ENCODE measurements at places on chromosomes 6 and 20.

- DNase-seq: peak; percentile 49
These were observed 348.1 kb downstream of the THBS2 start for GRCh38 chr6:168905451-168906090.

GRCh38 chr6:148193063-148193680 is 149.5 kb upstream of the SASH1 start:
- peak; percentile 25 for DNase-seq

- peak; percentile 71 for DNase-seq
These were observed 2.7 kb downstream of the BMP2 start for GRCh38 chr20:6769903-6770785.

GRCh38 chr20:22437354-22437753 is 147.0 kb downstream of the FOXA2 start:
- DNase-seq: no peak

DNA sequence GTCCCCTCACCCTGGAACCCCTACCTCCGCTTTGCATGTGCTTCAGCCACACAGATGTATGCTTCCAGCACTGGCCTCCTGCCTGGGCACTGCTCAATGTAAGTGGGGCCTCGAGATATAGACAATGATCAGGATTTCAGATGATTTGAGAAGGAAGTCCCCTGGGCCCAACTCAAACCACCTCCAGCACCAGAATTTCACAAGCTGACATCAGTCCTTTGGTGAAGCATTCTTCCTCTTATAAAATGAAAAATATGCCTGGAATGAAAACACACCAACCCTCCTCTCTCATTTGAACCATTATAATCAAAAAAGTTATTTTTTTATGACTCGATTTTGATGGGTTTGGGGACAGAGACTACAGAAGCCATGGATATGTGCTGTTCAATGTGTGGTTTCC is 48.5 kb downstream of the BTBD3 start:
- DNase-seq: no peak

DNA sequence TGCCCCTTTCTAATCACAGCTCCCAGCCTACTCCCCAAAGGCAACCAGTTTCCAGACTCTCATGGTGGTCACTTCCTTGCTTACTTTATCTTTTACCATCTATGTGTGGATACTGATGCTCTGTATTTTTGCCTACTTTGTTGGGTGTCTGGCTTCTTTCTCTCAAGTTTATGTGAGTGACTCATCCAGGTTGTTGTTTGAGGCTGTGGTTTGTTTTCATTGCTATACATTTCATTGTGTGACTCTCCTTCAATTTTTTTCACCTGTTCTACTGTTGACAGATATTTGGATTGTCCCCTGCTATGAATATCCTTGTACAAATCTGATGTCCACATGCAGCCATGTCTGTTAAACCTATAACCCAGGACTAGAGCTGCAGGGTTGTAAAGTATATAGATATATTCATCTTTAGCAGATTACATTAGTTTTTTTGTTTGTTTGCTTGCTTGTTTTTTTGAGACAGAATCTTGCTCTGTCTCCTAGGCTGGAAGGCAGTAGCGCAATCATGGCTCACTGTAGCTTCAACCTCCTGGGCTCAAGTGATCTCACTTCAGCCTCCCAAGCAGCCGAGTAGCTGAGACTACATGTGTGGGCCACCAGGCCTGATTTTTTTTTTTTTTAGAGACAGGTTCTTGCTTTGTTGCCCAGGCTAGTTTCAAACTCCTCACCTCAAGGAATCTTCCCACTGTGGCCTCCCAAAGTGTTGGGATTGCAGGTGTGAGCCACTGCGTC is 72.9 kb upstream of the EEF1E1 start:
- DNase-seq: peak; percentile 23

GRCh38 chr6:2767657-2768524 is 2.7 kb downstream of the WRNIP1 start:
- DNase-seq: no peak

DNA sequence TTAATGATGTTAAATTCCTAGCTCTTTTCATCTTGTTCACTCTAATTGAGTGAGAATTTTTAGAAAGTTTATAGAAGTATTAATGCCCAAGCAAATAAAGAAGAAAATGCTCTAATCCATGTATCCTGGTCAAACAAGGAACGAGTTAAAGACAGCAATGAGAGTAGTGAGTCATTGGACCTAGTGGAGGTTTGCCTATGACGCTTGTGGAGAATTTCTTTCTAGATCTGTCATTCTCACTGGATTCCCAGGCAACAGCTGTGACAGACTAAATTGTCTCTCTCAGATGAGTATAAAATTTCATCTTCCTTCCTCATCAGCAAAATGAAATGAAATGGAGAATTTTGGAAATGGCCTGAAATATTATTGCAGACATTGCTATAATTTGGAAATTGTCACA is 127.9 kb downstream of the COL19A1 start:
- DNase-seq: peak; percentile 8

- DNase-seq: no peak
These were observed 338.6 kb downstream of the COL12A1 start for GRCh38 chr6:74867291-74867690.

- no peak for DNase-seq
These were observed 22.1 kb downstream of the ZKSCAN3 start for GRCh38 chr6:28371706-28372451.

DNA sequence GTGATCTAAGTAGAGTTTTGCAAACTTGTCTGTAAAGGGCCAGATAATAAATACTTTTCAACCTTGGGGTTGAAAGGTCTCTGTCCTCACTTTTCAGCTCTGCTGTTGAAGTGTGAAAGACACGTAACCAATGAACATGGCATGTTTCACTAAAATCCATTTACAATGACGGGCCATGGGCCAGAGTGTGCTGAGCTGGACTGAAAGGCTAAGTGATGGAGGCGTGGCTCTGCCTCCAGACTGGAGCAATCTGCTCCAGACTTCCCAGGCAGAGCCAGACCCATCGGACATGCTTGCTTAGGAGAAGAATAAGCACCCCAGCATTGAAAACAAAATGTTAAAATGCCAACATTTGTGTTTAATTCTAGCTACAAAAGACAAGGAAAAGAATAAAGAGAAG is 41.4 kb downstream of the SCAND1 start:
- DNase-seq: no peak

DNA sequence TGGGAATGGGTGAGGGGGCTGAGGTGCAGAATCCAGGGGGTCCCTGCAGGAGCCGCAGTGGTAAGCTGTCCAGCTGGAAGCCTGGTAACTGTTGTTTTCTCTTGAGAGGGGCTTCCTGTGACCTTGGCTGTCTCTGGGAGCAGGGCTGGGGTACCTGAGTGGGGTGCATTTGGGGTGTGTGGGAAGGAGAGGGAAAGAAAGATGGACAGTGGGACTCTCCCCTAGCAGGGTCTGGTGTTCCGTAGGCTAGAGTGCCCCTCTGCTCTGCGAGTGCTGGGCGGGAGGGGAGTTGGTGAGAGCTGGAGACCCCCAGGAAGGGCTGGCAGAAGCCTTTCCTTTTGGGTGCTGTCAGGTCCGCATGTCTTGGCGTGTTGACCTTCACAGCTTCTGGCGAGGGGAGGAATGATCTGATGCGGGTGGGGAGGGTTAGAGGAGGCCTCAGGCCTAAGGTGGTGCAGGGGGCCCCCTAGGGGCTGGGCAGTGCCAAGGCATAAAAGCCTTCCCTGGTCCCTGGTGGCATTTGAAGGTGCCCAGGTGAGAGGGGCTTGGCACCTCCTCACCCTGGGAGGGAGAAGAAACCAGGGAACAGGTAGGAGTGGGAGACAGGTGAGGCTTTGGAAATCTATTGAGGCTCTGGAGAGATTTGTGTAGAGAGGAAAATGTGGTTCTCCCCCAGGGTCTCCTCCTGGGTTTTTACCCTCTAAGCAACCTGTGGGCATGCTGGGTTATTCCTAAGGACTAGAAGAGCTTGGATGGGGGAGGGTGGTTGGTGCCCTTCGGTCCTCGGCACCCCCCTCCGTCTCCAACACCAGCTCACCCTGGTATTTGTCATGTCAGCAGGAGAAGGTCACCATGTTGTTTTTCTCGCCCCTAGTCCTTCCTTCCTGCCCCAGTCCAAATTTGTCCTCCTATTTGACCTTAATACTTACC is 3.3 kb downstream of the VEGFA start:
- peak; percentile 87 for DNase-seq

- no peak for DNase-seq
These were observed 67.7 kb upstream of the ADGRG6 start for GRCh38 chr6:142233945-142234682.

- no peak for DNase-seq
These were observed 868 bp upstream of the SLC2A4RG start for GRCh38 chr20:63738687-63739129.

GRCh38 chr6:105488516-105489215 is 85.8 kb upstream of the PREP start:
- no peak for DNase-seq

GRCh38 chr6:114042267-114043016 is 71.5 kb upstream of the HDAC2 start:
- no peak for DNase-seq

DNA sequence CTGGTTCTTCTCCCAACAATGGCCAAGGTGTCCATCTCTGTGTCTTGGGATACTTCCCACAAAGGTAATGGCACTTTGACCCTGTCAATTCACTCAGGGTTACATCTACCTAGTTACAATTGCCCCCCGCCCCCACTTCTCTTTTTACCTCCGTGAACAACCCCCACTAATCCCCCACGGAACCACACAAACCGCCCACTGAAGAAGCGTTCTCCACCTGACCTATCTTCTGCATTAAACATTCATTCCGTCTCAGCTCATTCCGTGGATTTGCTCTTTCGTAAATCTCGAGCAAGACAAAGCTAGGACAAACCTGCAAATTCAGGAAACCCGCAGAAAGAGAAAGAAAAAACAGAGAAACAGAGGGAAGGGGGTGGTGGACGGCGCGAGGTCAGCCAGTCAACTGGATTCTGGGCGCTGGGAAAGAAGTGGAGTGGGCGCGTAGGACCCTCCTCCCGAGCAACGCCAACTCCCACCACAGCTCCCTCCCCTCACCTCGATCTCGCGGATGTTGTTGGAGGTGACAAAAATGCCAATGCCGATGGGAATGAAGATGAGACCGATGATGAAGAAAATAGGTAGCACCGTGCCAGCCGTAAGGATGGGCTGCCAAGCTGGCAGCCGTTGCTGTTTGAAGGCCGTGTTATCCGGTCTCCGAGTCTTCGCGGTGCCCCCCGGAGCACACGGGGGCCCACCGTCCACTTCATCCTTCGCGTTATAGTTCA is 523 bp downstream of the TMEM30A start:
- peak; percentile 23 for DNase-seq

DNA sequence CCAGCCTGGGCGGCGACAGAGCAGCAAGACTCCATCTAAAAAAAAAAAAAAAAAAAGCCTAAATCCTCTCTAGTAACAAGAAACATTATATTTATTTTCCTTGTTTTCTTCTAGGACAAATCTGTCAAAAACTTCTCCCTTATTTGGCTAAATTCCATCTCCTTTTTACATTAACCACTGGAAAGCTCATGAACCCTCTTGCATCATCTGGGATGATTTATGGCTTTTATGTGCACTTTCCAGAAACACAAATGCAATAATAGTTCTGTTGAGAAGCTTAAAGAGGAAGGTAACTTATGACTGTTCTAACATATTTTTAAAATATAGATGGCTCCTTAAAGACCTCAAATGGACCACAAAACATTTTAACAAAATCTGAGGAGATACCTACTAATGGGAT is 526.1 kb upstream of the SPTLC3 start:
- no peak for DNase-seq

DNA sequence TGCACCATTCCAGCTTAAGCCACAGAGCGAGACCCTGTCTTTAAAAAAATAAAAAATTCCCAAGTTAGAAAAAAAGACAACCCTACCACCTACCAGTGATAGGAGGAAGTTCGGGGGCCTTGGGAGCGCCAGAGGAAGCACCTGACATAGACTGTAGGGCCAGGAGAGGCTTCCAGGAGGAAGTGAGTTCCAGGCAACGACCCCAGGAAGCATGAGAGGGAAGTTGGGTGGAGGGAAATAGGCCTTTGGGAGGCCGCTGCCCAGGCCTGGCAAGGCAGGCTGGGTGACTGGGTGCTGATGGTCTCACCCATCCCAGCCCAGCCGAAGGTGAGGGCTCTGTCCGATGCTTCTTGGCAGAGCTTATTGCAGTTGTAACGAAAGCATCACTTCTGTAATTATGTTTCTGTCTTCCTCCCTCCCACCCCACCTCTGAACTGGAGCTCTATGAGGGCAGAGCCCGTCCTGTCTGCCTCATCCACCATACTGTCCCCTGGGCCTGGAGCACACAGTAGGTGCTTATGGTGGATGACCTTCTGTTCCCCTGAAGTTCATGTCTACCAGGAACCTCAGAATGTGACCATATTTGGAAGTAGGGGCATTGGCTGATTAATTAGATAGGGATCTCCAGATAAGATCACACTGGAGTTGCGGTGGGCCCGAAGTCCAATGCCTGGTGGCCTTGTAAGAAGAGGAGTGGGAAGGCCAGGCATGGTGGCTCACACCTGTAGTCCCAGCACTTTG is 54.1 kb downstream of the UBE2V1 start:
- no peak for DNase-seq

DNA sequence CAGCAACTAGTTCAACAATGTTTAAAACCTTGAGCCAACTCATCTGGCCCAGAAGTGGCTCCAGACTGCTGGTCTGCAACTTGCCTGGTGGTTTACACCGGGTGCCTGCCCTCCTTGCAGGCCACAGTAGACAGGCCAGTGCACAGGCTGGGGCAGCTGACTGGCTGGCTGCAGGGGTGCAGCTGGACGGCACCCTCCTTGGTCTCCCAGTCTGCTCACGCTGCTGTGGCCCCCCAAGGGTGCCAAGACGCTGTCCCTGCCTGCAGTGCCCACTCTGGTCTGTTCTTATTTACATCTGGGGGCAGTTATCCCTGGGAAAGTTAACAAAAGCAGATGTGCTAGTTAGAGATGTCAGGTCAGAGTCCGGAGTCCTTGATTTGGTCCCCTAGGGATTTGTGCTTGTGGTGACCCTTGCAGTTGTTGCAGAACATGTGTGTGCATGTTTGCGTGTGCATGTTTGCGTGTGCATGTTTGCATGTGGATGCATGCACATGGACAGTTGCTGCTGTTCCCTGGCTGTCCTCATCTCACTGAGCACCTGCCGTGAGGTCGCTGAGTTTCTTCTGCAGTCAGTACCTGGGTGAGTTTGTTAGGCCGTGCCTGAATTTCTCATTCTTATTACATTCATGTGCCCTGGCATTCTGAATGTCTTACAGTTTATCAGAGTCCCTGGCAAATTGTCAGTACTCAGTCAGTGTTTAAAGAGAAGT is 48.2 kb upstream of the IRF4 start:
- DNase-seq: no peak

All from urothelium cell line (cell line).